ENCODE measurements at places on chromosomes 2 and 18.

GRCh38 chr2:98160554-98160953, 73.6 kb downstream of the VWA3B start:
- DNase-seq = no peak

GRCh38 chr18:78999939-79000338, 20.3 kb downstream of the SALL3 start:
- no peak for DNase-seq

DNA sequence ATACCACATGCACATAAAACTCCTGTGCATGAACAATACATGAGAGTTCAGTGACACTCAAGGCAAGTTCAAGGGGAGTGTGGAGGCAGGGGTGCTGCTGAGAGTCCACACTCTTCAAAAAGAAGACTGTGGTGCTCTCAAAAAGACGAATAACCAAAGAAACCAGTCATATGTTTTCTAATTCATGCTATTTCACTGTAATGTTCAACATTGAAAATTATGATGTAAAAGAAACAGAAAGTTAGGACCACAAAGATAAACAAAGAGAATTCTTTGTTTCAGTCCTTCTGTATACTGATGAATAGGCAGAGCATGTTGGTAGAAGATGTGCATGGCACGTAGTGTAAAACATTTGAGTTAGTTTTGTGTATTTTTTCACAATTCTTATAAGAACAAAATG, 864.2 kb upstream of the LRATD1 start:
- no peak for DNase-seq

- DNase-seq = no peak
Observed at GRCh38 chr18:30940952-30941539, 101.5 kb downstream of the DSC3 start.

DNA sequence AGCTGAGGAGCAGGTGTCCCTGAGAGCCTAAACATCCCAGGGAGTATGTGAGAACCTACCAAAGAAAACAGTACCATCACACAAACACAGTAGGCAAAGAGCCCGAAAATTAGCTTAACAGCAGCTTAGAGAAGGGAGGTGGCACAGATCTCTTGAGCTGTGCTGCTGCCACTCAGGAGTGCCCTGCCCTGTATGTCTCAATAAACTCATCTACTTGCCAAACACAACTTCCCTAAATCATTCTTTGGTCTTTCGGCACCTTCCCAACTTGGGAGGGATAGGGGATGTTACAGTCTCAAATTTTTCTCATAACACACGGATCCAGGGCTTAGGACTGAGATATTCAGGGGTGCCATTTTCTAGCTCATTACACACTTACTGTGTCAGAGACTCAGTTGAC, 45.3 kb upstream of the C1D start:
- DNase-seq = no peak

GRCh38 chr2:235235977-235236767, 257.7 kb upstream of the AGAP1 start:
- no peak for DNase-seq

DNA sequence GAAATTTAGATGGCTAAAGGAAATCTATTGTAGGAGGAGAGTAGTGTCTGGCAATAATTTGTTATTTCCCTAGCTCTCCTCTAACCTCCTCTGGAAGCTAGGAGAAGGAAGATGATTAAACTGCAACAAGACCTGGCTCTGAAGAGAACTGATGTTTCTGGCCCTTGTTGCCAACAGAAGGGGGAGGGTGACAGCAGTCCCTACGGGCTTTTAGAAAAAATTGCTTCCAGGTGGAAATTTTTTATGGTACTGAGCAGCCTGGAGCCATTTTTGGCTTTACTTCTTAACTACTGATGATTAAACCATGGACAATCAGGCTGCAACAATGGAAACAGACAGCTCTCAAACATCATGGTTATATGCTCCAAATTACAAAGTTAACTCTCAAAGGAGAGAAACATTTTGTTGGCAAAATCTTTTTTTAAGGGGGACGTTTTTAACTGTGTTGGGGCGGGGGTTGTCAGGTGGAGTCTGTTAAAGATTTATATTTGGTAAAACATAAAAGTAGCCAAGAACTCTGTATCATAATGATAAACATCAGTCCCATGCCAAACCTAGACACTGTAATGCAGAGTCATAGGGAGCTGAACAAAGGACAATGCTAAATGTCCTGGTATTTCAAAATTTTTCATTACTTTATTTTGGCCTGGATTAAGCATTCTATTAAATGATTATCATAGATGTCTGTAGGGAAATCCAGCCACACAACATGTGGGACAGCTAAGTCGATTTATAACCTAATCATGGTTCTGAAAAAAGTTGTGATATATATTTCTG, 70.0 kb downstream of the EXOC6B start:
- DNase-seq = no peak

GRCh38 chr2:83674050-83674449, 785.0 kb downstream of the SUCLG1 start:
- no peak for DNase-seq

All from Kasumi-1 (cell line).